ENCODE measurements at places on chromosomes 3 and 15.

GRCh38 chr15:51760805-51761204, 9.4 kb downstream of the TMOD2 start:
- DNase-seq, result no peak

GRCh38 chr3:152658977-152659720, 175.8 kb upstream of the P2RY1 start:
- DNase-seq, result no peak

- no peak for DNase-seq
Measured at GRCh38 chr15:41499109-41499851, 5.6 kb downstream of the ITPKA start.

DNA sequence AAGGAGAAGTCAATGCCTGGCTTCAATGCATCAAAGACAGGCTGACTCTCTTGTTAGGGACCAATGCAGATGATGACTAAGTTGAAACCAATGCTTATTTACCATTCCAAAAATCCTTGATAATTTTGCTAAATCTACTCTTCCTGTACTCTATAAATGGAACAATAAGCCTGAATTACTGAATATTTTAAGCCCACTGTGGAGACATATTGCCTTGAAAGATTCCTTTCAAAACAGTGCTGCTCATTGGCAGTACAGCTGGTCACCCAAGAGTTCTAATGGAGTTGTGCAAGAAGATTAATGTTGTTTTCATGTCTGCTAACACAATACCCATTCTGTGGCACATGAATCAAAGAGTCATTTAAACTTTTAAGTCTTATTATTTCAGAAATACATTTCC, 181.0 kb upstream of the CBLB start:
- no peak for DNase-seq

DNA sequence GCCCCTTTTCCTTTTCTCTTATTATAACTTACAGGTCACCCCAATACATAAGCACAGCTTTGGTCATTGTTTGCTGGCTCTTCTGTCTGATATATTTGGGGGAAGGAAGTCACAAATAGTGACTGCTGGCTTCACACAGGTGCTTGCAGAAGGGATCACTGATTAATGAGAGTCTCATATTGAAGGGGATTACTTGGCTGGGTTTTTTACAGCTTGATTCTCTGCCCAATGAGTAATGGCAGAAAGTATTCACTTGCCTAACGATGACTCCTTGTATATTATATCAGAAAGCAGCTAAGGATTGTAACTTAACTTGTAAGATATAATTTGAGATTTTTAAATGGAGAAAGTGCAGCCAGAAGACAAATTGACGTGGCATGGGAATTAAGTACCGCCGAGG, 119.3 kb upstream of the PFN2 start:
- DNase-seq, result no peak

- DNase-seq, result no peak
Measured at GRCh38 chr15:73782344-73782959, 29.3 kb upstream of the INSYN1 start.

GRCh38 chr15:62706317-62706716, 336.2 kb upstream of the TPM1 start:
- DNase-seq, result no peak

DNA sequence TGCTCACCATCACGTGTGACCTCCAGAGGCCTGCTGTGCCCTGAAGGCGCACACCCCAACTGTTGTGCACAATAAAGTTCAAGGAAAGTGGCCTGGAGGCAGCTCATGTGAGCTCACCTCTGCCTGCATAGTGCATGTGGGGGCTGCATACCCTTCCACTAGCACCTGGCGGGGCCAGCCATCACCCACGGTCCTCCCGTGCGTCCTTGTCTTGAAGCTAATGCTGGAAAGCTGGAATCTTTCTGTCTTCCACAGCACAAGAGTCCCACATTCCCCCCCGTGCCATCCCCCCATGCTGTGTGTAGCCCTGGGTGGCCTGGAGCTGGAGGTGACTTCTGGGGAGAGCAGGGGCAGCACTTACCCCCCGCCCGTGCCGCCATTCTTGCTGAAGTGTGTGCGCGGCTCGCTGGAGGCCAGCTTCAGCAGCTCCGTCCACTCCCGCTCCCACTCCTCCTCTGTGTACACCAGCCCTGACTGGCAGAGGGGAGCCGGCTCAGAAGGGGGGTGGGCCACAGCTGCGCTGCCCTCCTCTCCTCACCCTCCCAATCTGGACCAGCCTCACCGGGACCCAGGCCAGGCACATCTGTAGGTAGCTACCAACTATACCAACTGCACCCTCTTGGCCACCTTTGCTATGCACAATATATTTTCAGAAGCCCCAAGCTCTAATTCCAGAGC, 199.5 kb downstream of the KLF13 start:
- DNase-seq, result no peak

- DNase-seq, result no peak
Measured at GRCh38 chr3:157129803-157130466, 30.0 kb downstream of the CCNL1 start.

DNA sequence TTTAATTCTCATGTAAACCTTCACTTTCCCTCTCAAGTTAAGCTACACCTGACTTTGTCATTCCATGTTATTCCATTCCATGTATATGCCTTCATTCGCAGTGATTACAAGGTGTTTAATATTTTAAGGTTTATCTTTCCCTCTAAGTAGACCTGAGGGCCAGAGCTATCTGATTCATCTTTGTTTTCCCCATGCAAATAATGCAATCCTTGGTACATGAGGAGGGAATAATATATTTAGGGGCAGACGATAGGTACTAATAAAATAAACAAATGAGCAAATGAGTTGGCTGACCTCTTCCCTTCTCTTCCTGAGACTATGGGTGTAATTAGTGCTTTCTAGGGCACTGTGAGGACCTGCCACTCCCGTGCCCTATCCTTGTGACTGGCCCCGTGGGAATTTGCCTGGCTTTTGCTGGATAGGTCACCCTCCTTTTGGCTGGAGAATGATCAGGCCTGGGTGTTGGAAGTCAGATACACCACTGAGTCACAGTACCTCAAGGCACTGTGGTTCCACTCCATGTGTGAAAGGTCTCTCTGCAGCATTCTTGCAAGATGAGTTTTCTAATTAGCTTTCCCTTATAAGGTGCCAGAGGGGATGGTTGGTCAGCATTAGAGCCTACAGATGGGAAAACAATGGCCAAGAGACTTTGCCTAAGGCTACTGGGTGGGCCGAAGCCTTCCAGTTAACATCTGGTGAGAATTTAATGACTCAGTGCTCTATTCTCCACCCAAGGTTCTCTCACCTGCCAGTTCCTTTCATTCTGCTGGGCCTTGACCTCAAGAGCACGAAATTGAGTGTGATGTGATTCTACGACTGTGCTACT, 183.2 kb downstream of the P3H2 start:
- DNase-seq, result no peak

GRCh38 chr3:126003447-126004190, 34.6 kb downstream of the ROPN1B start:
- DNase-seq, result no peak

GRCh38 chr3:12585970-12586369, 29.1 kb downstream of the MKRN2 start:
- no peak for DNase-seq

DNA sequence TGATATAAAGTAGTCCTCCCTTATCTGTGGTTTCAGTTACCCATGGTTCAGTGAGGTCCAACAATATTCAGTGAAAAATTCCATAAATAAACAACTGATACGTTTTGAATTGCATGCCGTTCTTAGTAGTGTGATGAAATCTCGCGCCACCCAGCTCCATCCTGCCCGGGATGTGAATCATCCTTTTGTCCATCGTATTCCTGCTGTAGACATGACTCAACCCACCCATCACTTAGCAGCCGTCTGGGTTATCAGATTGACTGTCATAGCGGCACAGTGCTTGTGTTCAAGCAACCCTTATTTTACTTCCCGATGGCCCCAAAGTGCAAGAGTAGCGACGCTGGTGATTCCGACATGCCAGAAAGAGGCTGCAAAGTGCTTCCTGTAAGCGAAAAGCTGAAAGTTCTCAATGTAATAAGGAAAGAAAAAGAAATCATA, 48.0 kb upstream of the MEX3B start:
- no peak for DNase-seq

GRCh38 chr15:31067890-31068603, 33.5 kb downstream of the TRPM1 start:
- DNase-seq, result no peak

DNA sequence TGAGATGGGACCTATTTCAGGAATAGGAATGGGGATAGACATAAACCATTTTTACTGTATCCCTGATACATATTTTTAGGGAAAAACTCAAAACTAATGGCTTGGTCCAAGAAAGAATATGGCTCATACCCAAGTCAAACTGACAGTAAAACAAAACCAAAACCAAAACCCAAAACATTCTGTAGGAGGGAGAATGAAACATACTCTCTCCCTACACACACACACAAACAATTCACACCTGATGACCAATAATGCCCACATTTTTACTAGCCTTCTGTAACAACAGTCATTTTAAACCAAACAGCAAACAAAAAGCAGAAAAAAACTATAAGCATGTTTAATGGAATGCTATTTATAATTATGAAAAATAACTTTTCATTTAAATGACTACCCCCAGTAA, 74.9 kb downstream of the NBEAL2 start:
- no peak for DNase-seq

DNA sequence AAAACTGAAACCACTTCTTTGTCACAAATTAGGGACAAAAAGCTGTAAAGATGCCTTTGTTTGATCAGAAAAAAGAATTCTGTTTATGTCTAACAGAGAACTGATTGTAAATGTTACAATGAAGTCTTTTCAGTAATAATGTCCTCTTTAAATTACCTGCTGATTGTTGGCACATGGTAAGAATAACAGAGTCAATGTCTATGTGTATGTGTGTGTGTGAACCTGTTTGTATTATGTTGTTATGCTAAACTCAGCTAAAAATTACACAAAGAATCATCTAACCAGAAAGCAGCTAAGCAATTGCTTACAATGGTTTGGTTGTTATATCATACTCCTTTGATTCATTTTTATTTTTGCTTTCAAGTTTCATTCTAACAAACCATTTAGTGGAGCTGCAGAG, 159.1 kb upstream of the PDZRN3 start:
- no peak for DNase-seq

DNA sequence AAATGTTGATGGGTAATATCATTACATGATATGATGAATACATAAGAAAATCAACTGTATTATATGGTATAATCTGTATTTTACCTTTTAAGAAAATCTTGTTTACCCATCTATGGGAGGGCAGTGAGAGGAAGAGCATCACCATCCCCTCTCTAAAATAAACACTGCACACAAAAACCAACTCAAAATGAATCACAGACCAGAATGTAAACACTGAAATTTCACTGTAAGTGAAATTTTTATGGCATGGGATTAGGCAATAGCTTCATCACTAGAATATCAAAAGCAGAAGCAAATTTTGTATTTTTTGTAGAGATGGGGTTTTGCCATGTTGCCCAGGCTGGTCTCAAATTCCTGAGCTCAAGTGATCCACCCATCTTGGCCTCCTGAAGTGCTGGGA, 26.2 kb downstream of the IFT80 start:
- DNase-seq, result no peak

GRCh38 chr3:52452570-52453221, 1.1 kb downstream of the TNNC1 start:
- no peak for DNase-seq

DNA sequence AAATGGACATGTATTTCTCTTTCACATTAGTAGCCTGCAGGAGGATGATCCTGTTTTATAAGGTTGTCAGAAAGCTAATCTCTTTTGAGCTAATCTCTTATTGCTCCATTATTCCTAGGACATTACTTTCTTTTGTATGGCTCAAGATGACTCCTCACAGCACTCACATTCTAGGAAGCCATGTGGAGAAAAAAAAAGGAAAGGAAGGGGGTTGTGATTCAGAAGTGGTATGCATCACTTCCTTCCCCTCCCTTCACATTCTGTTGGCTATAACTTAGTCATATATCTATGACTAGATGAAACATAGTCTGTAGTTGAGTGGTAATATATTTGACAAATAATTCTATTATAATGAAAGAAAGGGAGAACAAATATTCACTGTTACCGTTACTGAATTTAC, 168.8 kb upstream of the TTC14 start:
- no peak for DNase-seq

DNA sequence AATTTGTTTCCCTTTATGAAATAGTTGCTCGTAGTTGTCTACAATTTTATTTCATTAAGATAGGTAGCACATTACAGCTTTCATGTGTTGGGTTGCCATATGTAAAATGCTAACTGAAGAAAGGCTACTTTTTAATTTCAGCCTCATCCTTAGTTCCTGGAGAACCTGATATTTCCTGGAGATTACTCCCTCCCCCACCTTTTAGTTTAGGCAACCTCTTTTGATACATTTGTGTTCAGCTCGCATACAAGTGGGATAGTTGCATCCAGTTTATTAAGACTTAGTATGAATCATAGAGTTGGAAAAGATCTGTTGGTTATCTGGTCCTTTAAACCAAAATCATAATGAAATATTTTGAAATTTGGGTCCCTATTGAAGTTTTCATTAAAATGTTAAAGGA, 6.0 kb downstream of the SETD5 start:
- DNase-seq, result no peak

DNA sequence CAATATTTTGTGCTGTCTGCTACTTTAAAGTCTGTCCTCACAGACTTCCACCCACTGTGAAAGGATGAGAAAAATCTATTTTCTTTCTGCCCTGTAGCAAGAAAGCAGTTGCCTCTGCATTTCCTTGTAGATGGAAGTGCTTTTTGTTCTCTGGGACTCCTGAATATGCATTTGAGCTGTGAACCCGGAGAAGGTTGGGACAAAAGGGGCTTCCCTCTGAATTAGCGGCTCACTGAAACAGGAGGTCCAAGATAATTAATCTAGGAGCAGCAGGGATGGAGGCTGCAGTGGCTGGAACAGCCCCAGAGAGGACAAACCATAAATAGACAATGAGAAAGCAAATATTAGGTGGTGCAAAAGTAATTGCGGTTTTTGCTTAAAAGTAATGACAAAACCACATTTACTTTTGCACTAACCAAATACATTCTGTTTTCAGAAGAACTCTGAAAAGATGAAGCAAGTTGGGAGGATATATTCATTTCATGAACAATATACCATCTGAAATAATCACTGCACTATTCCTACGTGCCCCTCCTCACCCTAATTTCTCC, 143.4 kb upstream of the KBTBD8 start:
- DNase-seq, result no peak

- DNase-seq, result no peak
Measured at GRCh38 chr3:147336543-147337278, 69.6 kb downstream of the ZIC4 start.

- no peak for DNase-seq
Measured at GRCh38 chr3:142694225-142694624, 29.6 kb upstream of the TRPC1 start.

Data from mesothelial cell of epicardium (in vitro differentiated cells).